Stimulated activated CD8-positive, alpha-beta memory T cell treated with anti-CD3 and anti-CD28 coated beads, Interleukin-7, amount 100 ng/mL, for 4 hours (primary cell): ENCODE measurements at places on chromosomes 5 and 9.

- DNase-seq, result no peak
Observed at GRCh38 chr9:132008855-132009812, 70.5 kb downstream of the MED27 start.

DNA sequence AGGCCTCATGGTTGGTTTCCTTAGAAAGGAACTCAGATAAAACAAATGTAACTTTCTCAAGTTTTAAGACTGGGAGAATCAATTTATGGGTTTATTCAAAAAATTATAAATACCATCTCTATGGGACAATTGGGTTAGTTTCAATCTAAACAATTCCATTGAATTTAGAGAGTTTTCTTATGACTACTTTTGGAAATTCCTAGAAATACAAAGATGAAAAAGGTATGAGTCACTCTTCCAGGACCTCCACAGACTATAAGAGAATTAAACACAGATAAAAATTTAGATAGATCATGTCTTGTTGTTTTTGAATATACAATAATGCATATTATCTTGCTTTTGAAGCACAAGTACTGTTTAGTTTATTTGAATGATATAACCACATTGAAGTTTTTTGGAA lies 188.7 kb downstream of the CHSY3 start:
- no peak for DNase-seq

DNA sequence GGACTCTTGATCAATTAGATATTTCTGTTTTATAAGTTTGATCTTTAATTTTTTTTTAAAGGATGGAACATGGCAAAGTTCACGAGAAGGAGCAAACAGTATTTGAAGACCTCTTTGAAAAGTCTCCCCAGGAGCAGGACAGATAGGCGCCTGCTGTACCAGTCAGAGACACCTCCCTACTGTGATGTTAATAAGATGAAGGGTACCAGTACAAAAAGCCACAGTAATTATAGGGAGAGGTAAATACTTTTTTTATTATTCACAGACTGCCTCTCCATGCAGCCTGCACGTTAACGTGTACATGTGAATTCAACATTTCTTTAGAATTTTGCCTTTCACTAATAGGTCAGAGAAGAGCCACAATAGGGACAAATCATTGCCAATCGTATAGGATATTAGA lies 146.5 kb upstream of the CDH6 start:
- no peak for DNase-seq

- DNase-seq, result no peak
Observed at GRCh38 chr9:69179037-69179436, 5.0 kb downstream of the TJP2 start.

- DNase-seq, result no peak
Observed at GRCh38 chr9:137880160-137880975, 2.8 kb downstream of the CACNA1B start.

DNA sequence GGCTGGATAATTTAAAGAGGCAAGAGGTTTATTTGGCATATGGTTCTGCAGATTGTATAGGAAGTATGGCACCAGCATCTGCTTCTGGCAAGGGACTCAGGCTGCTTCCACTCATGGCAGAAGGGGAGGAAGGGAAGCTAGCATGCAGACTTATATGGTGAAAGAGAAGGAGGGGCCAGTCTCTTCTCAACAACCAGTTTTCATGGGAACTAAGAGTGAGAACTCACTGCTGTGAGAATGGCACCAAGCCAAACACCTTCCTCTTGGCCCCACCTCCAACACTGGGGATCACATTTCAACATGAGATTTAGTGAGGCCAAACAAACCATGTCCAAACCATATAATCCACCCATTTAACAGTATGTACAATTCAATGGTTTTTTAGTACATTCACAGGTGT lies 113.3 kb upstream of the SHB start:
- DNase-seq, result no peak

- no peak for DNase-seq
Observed at GRCh38 chr9:98142182-98142907, 23.3 kb upstream of the TRIM14 start.

- no peak for DNase-seq
Observed at GRCh38 chr5:134534726-134535110, 9.2 kb downstream of the JADE2 start.

GRCh38 chr5:113237893-113238292 lies 196.9 kb downstream of the TSSK1B start:
- DNase-seq, result no peak

DNA sequence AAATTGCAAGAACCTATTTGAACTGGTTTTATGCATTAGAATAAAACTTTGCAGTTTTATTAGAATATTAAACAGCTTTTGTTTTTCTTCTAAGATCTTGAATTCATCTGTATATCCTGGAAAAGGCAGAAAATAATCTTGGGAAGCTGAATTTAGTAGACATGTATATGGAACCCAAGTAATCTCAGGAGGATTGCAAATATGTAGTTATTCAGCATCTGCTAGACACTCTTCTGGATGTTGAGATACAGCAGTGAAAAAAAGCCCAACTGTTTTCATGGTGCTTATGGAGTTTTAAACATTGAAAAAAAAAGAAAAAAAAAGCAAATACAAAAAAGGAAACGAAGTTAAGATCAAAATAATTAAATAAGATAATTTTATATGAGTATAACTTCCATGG lies 922.2 kb upstream of the SEMA6A start:
- no peak for DNase-seq

- no peak for DNase-seq
Observed at GRCh38 chr5:170791325-170791954, 7.9 kb downstream of the GABRP start.

DNA sequence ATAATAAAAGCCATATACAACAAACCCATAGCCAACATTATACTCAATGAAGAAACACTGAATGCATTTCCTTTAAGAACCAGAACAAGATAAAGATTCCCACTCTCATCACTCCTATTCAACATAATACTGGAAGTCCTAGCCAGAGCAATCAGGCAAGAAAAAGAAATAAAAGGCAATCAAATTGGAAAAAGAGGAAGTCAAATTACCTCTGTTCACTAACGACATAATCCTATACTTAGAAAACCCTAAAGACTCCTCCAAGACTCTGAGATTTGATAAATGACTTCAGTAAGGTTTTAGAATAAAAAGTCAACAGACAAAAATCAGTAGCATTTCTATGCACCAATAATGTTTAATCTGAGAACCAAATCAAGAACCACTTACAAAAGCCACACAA lies 36.6 kb upstream of the HTR4 start:
- no peak for DNase-seq

GRCh38 chr5:67009028-67009427 lies 187.6 kb downstream of the CD180 start:
- DNase-seq, result no peak

DNA sequence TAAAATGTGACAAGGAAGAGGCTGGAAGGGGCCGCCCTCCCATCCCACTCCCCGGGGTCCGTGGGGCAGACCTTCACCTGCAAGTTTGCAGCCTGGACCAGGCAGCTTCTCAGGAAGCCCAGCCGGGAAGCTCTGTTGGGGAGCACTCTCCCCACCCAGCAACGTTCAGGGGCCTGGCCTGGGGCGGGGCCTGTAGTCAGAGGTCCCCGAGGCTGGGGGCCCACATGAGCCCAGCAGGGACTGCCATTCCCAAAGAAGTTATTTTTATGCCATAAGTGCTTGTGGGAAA lies 32.7 kb upstream of the NOTCH1 start:
- no peak for DNase-seq

GRCh38 chr9:94298949-94299599 lies 29.4 kb downstream of the NUTM2F start:
- DNase-seq, result no peak

- no peak for DNase-seq
Observed at GRCh38 chr9:74403581-74403980, 93.6 kb upstream of the RORB start.

DNA sequence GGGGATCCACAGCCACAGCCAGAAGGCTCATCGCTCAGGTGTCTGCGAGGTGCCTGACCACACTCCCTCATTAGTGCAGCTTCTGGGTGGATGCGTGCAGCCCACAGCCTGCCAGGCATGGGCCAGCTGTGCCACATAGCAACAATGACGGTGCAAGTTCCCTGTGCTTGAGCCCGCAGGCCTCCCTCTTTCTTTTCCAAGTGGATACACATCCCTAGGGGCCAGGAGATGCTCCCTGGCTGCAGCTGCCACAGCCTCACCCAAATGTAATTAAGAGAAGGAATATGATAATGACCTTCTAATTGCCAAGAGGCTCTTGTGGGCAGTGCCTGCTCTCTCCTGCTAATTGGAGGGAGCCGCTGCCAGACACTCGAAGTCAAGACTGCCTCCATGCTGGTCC lies 116.0 kb upstream of the PPP1R26 start:
- DNase-seq, result no peak

GRCh38 chr5:163565492-163565891 lies 60.1 kb downstream of the MAT2B start:
- DNase-seq, result no peak

GRCh38 chr5:51806677-51807076 lies 423.4 kb downstream of the ISL1 start:
- no peak for DNase-seq

GRCh38 chr5:34608859-34609648 lies 47.1 kb upstream of the RAI14 start:
- no peak for DNase-seq

DNA sequence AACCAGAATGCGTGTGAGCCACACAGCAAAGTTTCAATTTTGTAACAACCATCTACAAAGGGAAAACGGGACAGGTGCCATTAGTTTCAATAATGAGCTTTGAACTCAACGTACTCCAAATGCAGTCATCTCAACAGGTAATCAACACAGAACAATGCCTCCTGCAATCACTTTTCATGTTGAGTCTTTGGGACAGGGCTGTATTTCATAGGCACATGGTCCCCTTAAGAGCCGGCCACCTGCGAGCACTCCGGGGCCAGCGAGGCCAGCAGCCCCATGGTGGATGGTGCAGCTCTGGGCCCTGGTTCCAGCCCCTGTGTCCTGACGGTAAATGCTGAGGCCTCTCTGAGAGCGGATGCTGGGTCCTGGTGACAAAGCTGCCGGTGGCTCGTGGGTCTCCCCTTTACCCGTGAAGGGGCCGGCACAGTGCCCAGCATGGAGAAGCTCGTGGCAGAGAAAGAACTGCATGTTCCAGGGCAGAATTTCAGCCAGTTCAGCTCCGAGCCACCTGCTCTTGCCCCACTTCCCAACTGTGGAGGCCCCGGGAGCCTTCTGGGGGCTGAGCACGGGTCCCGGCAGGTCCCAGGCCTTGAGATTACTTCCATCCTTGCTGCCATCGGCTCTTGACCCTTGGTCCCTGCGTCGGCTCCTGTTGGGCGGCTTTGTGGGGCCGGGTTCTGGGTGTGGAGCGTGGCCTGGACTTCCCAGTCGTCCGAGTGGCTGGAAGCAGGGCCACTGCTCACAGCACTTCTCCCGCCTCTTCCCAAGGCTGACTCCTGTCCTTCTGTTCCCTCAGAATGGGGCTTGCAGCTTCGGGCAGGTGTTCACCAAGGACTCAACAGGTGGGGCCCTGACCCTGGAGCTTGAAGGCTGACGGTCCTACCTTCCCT lies 26.1 kb upstream of the RNU6ATAC start:
- DNase-seq, result no peak

DNA sequence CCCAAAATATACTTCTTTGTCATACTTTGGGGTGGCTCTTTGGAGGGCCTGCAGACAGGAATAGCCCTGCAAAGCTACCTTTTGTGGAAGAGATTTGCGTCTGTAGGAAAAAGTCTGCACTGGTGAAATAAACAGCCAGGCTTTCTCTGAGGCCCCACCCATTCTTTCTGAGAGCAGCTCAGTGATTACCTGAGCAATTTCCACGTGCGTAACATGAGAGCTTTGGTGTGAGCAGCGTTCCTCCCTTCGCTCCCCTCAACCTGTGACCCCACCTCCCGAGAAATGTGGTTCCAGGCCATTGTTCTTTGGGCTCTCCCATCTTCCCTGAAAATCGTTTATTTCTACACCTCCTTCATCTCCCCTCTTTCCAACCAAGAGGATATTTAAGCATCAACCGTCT lies 23.8 kb upstream of the FBP1 start:
- no peak for DNase-seq

DNA sequence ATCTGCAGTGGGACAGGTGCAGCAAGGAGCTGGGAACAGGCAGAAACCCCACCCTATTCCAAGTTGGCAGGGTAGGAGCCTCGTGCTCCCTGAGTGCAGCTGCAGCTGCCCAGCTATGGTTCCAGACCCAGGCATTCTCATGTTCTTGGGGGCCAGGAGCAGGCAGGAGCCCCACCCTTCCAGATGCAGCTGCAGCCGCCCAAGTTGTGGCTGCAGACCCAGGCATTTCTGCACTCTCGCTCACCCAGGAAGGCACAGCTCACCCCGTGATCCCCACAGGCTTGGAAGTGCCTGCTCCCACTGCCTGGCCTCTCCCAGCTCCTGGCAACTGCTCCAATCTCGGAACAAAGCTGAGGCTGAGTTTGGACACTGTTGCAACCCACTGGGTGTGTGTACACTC lies 275.8 kb upstream of the ADRA1B start:
- no peak for DNase-seq

DNA sequence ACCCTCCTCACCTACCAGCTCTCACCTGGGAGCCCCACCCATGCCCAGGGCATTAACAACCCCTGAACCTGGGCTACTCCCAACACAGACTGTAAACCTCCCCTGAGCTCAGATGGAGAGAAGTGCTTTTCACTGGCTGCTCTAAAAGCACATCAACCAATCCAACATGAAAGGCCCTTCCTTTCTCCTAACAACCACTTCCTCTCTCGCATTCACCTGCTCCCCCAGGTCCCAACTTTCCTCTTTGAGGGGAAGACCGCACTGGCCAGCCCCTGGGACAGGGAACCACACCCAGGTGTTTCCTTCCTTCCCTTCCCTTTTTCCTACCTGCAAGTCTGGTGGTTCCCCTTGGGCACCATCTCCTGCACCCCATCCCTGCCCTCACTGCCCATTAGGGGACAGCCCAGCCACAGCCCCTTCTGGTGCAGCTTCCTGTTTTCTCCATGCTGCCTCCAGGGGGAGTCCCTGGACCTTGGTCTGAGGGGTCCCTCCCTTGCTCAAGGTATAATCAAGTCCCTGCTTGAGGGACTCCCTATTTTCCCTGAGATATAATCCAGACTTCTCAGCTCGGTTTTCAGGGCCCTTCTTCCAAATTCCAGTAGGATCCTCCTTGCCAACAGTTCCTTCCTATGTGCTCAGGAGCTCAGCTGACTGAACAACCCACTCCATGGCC lies 30.5 kb upstream of the DAB2IP start:
- no peak for DNase-seq

DNA sequence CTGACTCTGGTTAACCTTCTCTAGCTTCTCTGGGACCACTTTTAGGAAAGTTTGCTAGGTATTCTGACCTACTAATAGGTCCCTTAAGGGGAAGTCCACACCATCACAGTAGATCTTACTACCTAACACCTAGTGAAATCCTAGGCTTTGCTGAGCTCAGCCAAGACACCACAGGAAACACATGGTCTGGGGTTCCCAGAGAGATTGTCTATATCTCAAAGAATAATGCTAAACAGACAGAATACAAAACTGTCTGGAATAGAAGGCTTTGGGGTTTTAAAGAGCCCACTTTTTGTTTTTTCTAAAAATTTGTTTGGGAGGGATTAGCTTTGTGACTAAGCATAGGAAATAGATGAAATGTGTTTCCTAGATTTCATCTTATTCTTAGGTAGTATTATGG lies 395.1 kb downstream of the ARHGEF28 start:
- DNase-seq, result no peak

GRCh38 chr5:32325062-32325461 lies 12.3 kb upstream of the MTMR12 start:
- DNase-seq, result no peak
